ENCODE measurements at places on chromosomes 1 and 21. TPM values are rescaled to one million over a fixed set of nuclear protein-coding genes. Genes with fewer than 3 reads are reported as not detected.

- no peak overlapping the region for H3K4me3 ChIP-seq
- H3K36me3 ChIP-seq: no peaks in the 10 kb centered on the region
- no peak for DNase-seq
- H3K27ac ChIP-seq: no peak overlapping the region
- no peaks in the 10 kb centered on the region for H3K4me1 ChIP-seq
Observed at GRCh38 chr1:19680644-19681043, 16.0 kb downstream of the HTR6 start.

- H3K4me3 ChIP-seq: no peak overlapping the region
- no peaks in the 10 kb centered on the region for H3K36me3 ChIP-seq
- H3K27ac ChIP-seq: no peak overlapping the region
- H3K27me3 ChIP-seq: peaks cover 20% of the 10 kb centered on the region
- peaks cover 15% of the 10 kb centered on the region for H3K4me1 ChIP-seq
- DNase-seq: no peak
Observed at GRCh38 chr21:44927587-44928461, 7.1 kb upstream of the ITGB2 start.

GRCh38 chr1:186307445-186307844 lies 67.6 kb downstream of the TPR start:
- DNase-seq: no peak
- H3K4me1 ChIP-seq: no peaks in the 10 kb centered on the region
- H3K36me3 ChIP-seq: no peaks in the 10 kb centered on the region
- H3K4me3 ChIP-seq: no peak overlapping the region

- H3K27me3 ChIP-seq: no peaks in the 10 kb centered on the region
- H3K36me3 ChIP-seq: no peaks in the 10 kb centered on the region
- DNase-seq: no peak
- H3K4me3 ChIP-seq: no peak overlapping the region
- no peak overlapping the region for H3K27ac ChIP-seq
- H3K4me1 ChIP-seq: no peaks in the 10 kb centered on the region
Observed at GRCh38 chr1:41581216-41582003, 96.9 kb upstream of the EDN2 start.

GRCh38 chr1:20343149-20343937 lies 52.7 kb downstream of the VWA5B1 start:
- H3K4me3 ChIP-seq: no peak overlapping the region
- H3K27ac ChIP-seq: no peak overlapping the region
- no peaks in the 10 kb centered on the region for H3K4me1 ChIP-seq
- no peaks in the 10 kb centered on the region for H3K27me3 ChIP-seq

GRCh38 chr21:39647476-39647875 lies 34.7 kb downstream of the B3GALT5 start:
- no peaks in the 10 kb centered on the region for H3K27me3 ChIP-seq
- no peaks in the 10 kb centered on the region for H3K4me1 ChIP-seq
- no peak overlapping the region for H3K4me3 ChIP-seq
- H3K27ac ChIP-seq: no peak overlapping the region
- no peak for DNase-seq

- no peak for DNase-seq
- no peak overlapping the region for H3K27ac ChIP-seq
- H3K36me3 ChIP-seq: peaks cover 53% of the 10 kb centered on the region
- H3K4me3 ChIP-seq: no peak overlapping the region
- H3K27me3 ChIP-seq: no peaks in the 10 kb centered on the region
- H3K4me1 ChIP-seq: no peaks in the 10 kb centered on the region
Observed at GRCh38 chr1:46576596-46576995, 25.1 kb upstream of the KNCN start.

- peaks cover under 1% of the 10 kb centered on the region for H3K36me3 ChIP-seq
- no peak overlapping the region for H3K27ac ChIP-seq
- DNase-seq: peak; percentile 23
- no peaks in the 10 kb centered on the region for H3K27me3 ChIP-seq
- no peak overlapping the region for H3K4me3 ChIP-seq
- H3K4me1 ChIP-seq: peaks cover 62% of the 10 kb centered on the region
Observed at GRCh38 chr1:173475564-173476196, 1.5 kb upstream of the PRDX6 start.

- no peak for DNase-seq
- no peaks in the 10 kb centered on the region for H3K36me3 ChIP-seq
- no peak overlapping the region for H3K27ac ChIP-seq
- no peak overlapping the region for H3K4me3 ChIP-seq
Observed at GRCh38 chr1:200888349-200888838, 6.3 kb upstream of the INAVA start.

GRCh38 chr1:65980237-65980636 lies 187.5 kb downstream of the PDE4B start:
- no peak overlapping the region for H3K27ac ChIP-seq
- H3K27me3 ChIP-seq: no peaks in the 10 kb centered on the region
- H3K4me1 ChIP-seq: no peaks in the 10 kb centered on the region
- H3K4me3 ChIP-seq: no peak overlapping the region
- no peak for DNase-seq

The TCEA3 gene
- total RNA-seq: 143 TPM

DNA sequence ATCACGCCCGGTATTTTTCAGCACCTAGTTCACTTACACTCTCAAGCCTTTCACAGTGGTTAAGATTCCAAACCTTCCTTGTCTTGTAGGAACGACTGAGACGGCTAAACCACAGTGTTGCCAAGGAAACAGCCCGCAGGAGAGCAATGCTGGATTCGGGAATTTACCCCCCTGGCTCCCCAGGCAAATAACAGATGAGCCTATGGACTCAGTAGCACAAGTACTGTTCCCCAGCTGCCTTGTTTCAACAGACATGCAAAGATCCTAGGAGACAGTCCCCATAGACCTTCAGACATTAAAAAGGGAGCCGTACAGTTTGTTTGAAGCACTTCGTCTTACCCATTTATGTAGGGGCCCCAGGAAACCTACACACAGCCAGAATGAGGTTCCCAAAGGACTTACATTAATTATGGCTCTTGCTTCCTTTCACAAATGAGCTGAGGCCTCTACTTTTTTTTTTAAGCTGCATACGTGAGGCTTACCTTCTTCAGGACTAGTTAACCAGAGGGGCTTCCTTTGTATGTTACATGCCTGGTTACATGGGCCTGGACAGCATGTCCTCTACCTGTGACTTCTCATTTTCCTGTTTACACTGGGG lies 2.7 kb downstream of the SNAPIN start:
- no peak overlapping the region for H3K27ac ChIP-seq
- no peak for DNase-seq
- H3K4me3 ChIP-seq: no peak overlapping the region
- H3K4me1 ChIP-seq: peaks cover 18% of the 10 kb centered on the region

DNA sequence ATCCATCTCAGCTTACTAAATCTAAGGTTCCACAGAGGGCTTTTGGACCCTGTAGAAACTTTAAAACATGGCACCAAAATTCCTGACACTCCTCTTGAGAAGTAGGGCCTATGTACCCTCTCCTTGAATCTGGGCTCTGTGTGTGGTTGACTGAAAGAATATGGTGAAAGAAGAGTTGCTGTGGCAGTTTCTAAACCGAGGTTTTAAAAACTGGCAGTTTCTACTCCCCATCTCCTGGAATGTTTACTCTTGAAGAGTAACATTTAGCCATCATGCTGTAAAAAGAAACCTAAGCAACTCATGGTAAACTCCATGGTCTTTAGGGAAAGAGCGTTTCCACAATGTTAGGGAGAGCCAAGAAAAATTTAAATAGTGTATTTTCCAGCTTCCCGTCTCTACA lies 4.6 kb upstream of the CMPK1 start:
- peaks cover 9% of the 10 kb centered on the region for H3K4me1 ChIP-seq
- H3K4me3 ChIP-seq: no peak overlapping the region
- H3K36me3 ChIP-seq: no peaks in the 10 kb centered on the region
- no peaks in the 10 kb centered on the region for H3K27me3 ChIP-seq
- DNase-seq: no peak

The CRYZ gene
- total RNA-seq: 67.7 TPM

DNA sequence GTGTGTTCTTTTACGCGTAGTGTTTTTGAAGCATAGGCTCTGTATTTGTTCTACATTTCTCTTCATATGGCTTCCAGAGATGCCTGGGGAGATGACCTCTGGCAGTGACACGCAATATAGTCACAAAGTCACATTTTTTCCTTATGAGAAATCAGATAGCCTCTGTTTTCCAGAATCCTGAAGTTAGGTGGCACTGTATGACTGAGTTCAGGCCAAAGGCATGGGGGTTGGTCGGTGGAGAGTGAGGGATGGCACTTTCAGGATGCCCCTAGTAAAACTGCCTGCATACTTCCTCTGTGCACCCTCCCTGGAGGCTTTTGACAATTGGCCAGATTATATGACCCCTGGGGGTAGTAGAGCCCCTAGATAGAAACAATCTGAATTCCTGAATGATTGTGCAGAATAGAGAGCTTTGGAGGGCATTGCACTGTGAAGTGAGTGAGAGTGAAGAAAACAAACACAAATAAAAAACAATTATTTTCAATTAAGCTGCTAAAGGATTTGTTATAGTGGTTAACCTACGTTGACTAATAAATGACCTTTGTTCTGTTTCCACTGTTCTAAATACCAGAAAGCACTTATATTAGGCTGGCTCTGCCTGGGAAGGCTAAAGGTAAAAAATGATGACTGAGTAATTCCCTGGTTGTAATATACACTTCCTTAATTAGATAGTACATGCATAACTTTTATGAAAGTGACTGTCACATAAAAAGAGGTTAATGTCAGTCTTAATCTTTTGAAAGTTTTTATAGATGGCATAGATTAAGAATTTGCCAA lies 1660.8 kb downstream of the PLA2G4A start:
- DNase-seq: no peak
- no peak overlapping the region for H3K4me3 ChIP-seq
- no peaks in the 10 kb centered on the region for H3K36me3 ChIP-seq

- H3K4me1 ChIP-seq: no peaks in the 10 kb centered on the region
- H3K4me3 ChIP-seq: no peak overlapping the region
- H3K27ac ChIP-seq: no peak overlapping the region
- no peaks in the 10 kb centered on the region for H3K27me3 ChIP-seq
Observed at GRCh38 chr1:59714966-59715365, 99.8 kb upstream of the HOOK1 start.

DNA sequence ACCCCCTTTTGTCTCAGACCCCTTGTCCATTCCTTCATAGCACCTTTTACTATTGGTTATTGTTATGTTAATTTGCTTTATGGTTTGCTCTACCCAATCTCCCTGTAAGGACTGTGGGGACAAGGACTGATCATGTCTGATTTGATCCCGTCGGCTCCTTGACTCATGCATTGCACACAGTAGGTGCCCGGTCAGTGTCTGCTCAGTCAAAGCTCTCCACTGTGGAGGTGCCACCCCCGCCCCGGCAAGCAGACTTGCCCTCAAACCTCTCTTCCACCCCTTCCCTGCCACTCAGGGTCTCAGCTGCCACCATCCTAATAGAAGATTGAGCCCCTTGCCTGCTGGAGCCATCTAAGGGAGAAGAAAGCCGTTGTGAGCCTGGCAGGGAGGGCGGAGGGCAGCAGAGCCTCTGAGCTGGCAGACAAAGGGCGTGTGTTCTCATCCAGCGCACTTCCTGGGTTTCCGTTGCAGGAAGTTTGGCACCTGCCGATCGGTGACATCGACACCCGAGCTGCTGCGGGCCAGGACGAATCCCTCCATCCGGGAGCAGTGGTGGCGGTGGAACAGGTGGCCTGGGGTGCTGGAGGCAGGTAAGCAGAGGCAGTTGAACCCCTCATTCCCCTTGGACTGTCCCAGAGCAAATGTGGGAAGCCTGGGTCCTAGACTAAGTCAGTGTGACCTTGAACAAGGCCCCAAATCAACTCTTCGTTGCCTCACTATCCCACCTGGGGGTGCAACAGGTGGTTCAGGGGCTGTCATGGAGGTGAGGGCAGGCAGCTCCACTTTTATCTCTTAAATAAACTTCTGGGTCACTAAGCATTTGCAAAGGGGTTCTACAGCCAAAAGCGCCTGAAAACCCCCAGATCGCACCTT lies 2.2 kb upstream of the FBLIM1 start:
- DNase-seq: no peak
- no peak overlapping the region for H3K4me3 ChIP-seq

The MAB21L3 gene
- not detected for total RNA-seq

DNA sequence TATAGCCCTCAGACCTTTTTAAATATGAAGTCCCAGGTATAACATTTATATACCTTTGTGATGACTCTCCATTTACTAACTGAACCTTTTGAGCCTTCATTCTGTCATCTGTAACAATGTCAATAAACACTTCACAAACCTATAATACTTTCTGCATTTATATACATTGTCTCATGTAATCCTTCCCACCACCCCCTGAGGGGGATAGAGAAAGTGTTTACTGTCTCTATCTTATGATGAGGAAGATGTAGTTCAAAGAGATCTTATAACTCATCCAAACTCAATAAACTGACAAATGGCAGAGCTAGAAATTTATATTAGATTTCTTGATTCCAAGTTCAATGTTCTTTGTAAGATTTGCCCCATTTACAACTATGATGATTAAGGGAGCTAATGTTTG lies 48.3 kb upstream of the CR2 start:
- H3K27ac ChIP-seq: no peak overlapping the region
- DNase-seq: no peak
- no peak overlapping the region for H3K4me3 ChIP-seq
- no peaks in the 10 kb centered on the region for H3K27me3 ChIP-seq
- no peaks in the 10 kb centered on the region for H3K4me1 ChIP-seq

The ADAM30 gene
- total RNA-seq: not detected

The NCAM2 gene
- 29.8 TPM for total RNA-seq

DNA sequence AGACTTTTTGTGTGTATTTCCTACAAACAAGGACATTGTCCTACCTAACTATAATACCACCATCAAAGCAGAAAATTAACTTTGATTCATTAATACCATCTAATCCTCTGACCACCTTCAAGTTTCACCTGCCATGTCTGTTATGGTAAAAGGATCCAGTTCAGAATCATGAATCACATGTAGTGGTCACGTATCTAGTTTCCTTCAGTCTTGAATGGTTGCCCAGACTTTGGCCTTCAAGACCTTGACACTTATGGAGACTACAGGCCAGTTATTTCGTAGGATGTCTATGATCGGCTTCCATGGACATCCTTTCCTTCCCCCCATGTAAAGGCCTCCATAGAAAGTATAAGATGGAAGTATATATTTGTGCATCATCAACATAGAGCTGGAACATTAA lies 10.4 kb upstream of the IFNAR2 start:
- DNase-seq: no peak
- H3K36me3 ChIP-seq: no peaks in the 10 kb centered on the region
- no peaks in the 10 kb centered on the region for H3K4me1 ChIP-seq
- H3K27ac ChIP-seq: no peak overlapping the region
- no peak overlapping the region for H3K4me3 ChIP-seq

GRCh38 chr1:224173523-224173922 lies 9.5 kb upstream of the DEGS1 start:
- H3K27ac ChIP-seq: no peak overlapping the region
- no peak for DNase-seq
- H3K36me3 ChIP-seq: no peaks in the 10 kb centered on the region
- H3K4me3 ChIP-seq: no peak overlapping the region
- H3K27me3 ChIP-seq: no peaks in the 10 kb centered on the region

The ELF3 gene
- total RNA-seq: not detected

GRCh38 chr1:9960706-9961562 lies 17.7 kb downstream of the NMNAT1 start:
- no peak overlapping the region for H3K4me3 ChIP-seq
- no peaks in the 10 kb centered on the region for H3K4me1 ChIP-seq
- H3K27me3 ChIP-seq: no peaks in the 10 kb centered on the region
- DNase-seq: no peak
- no peaks in the 10 kb centered on the region for H3K36me3 ChIP-seq

Data from adrenal gland (tissue), 19 donors.